ENCODE measurements at places on chromosomes 6 and 20.

DNA sequence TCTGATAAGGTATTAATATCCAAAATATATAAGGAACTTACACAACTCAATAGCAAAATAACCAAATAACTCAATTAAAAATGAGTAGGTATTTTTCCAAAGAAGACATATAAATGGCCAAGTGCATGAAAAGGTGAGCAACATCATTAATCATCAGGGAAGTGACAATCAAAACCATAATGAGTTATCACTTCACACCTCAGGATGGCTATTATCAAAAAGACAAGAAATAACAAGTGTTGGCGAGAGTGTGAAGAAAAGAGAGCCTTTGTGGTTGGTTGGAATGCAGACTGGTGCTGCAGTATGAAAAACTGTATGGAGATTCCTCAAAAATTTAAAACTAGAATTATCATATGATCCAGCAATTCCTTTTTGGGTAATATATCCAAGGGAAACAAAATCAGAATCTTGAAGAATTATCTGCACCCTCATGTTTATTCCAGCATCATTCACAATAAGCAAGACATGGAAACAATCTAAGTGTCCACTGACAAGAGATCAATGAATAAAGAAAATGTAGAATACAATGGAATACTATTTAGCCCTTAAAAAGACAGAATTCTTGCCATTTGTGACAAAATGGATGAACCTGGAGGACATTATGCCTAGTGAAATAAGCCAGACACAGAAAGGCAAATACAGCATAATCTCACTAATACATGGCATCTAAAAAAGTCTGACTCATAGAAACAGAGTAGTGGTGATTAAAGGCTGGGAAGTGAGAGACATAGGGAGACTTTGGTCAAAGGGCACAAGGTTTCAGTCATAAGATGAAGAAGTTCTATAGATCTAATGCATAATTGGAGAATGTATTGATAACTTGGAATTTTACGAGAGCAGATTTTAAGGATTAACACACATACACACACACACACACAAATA, 175.6 kb downstream of the FOXA2 start:
- DNase-seq, result no peak

- DNase-seq, result no peak
Observed at GRCh38 chr6:37732688-37733087, 35.0 kb upstream of the MDGA1 start.

DNA sequence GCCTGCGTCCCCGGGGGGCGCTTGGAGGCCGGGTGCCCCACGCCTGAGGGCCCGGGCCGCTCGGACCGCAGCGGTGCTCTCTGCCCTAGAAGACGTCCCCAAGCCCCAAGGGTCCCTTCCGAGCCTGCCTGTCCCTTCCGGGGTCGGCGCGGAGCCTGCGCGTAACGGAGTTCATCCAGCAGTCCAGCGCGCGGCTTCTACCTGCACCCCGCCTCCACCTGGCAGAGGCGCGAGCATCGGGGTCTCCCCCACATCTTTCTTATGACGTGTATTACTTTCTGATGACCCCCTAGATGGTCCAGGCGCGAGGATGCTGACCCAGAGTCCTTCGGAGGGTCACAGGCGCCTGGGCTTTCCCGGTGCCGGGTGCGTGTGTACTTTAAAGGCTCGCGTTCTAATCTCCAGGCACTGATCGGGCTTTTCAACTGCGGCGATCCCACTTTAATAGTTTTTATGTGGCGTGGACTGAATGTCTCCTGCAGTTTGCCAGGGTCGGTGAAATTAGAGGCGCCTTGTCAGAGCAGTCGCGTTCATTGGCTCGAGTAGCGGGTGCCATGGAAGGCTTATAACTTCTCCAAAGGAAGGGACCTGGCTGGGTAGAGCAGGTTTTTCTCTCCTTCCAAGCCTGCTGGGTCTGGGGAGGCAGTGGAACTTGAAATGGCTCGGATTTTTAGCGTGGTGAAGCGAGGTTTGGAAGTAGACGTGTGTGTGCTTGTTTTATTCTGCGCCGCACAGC, 912 bp downstream of the EYA4 start:
- DNase-seq, result no peak

GRCh38 chr6:27978705-27979104, 21.7 kb downstream of the OR2B6 start:
- no peak for DNase-seq

DNA sequence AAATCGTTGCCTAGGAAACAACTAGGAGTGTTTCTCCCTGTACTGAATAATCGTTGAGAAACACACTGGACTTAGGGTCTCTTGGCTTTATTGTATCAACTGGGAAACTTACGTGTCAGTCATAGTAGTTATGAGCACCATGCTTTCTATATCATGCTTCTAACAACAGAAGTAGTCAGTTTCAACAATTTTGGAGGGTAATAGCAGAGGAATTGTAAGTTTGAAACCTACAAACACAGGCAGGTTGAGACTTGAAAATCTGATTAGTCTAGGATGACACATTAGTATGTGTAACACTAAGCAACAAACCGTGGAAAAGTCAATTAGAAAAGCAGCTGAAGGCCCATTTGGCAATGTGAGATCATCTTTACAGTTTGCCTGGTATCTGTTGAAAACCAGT, 43.9 kb upstream of the FABP7 start:
- no peak for DNase-seq

- DNase-seq, result no peak
Observed at GRCh38 chr20:49340161-49340966, 62.5 kb upstream of the ZNFX1 start.

DNA sequence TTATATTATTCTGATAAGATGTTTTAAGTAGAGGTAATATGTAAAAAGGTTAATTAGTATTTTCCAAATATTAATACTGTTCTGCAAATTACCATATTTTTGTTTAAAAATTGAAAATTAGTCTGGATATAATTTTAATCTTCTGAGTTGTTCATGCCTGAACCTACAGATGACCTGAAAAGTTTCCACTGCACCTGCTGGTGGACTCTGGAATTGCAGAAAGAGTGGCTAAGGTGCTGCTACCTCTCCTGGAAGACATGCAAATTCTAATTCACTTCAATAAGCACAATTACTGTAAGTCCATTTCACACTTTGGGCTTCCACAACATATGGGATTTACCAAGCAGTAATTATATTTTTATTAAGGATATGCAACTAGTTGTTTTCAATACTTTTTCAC, 77.7 kb upstream of the OLIG3 start:
- peak; percentile 69 for DNase-seq

- no peak for DNase-seq
Observed at GRCh38 chr6:203661-204060, 88.6 kb upstream of the DUSP22 start.

DNA sequence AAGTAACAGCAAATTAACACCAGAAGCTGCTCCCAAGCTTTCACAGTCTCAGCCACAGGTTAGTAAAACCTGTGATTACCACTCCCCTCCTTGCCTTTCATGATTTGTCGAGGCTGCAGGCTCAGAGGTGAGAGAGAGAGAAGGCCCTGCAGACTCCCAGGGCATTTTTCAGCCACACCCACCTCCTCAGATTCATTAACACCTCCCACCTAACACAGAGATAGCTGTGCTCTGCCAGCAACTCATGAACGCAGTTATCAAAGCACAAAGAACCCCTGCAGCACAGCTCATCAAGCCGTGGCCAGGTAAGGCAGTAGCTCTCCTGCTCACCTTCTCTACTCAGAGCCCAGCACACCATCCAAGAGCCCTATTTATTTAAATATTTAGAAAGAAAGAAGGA, 27.1 kb downstream of the F13A1 start:
- DNase-seq, result no peak

- DNase-seq, result no peak
Observed at GRCh38 chr6:111172563-111172962, 85.3 kb downstream of the SLC16A10 start.

DNA sequence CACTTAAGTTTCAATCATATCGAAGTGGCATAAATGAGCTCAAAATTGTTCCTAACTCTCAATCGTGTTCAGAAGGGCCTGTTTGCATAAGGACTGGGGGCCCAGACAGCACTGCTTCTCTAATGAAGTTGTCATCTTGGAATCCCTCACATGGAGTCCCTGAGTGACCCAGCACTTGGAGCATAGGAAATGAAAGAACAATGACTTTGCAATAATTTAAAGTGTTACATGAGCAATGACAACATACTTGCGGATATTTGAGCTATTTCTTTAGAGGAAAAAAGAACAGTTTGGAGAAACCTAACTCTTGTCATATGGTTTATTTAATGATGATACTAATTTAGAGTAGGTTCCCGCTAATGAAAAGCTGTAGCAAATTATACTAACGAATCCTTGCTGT, 239.9 kb downstream of the TSHZ2 start:
- no peak for DNase-seq

GRCh38 chr6:17501982-17502704, 98.0 kb upstream of the FAM8A1 start:
- no peak for DNase-seq

GRCh38 chr20:24649787-24650490, 180.5 kb downstream of the SYNDIG1 start:
- DNase-seq, result no peak

- no peak for DNase-seq
Observed at GRCh38 chr6:115945812-115946211, 114.9 kb downstream of the FRK start.

GRCh38 chr6:168161371-168161750, 82.3 kb upstream of the FRMD1 start:
- no peak for DNase-seq

DNA sequence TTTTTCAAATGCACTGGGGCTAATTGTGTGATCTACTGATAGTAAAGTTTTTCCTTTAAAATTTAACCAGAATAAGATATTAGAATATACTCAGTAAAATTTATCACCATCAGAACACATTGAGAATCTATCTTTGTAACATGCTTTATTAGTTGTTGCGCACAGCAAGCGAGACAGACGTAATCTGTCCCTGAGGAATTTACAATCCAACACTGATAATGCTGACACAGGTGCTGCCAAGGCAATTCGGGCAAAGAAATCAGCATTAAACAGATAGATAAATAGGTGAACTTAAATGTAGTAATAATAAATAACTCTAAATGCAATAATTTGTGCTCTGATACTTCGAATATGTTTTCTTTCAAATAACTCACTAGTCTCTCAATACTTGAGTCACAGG, 607.2 kb downstream of the HTR1B start:
- no peak for DNase-seq

GRCh38 chr6:31497531-31498476, at the start of gene MICB:
TSS of gene MICB (plus strand) at chr6:31498145. CDS start at chr6:31498194, 49 bp downstream.
- peak; percentile 85 for DNase-seq

DNA sequence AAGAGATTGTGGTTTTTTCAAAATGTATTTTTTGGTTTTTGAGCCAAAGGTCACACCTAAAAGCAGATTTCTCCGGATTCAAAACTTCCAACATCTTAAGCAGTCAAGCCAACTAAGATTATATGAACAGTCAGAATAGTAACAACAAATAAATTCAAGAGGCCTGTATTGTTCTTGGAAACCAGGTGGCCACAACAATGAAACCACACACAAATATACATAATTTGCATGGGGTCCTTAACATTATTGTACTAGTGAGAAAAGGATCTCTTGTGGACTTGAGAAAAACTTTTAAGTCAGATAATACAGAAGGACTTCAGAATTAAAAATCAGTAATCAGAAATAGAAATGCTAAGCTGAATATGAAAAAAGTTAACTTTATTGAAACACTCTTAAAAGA, 40.6 kb downstream of the NOL7 start:
- no peak for DNase-seq
